HuH-7.5 (cell line): ENCODE measurements at places on chromosomes 5 and 9.
A peak's percentile ranks its signal among the peaks of the same experiment; 100 is the strongest.

- DNase-seq = no peak
These were observed 164.2 kb downstream of the MACROH2A1 start for GRCh38 chr5:135234666-135235401.

DNA sequence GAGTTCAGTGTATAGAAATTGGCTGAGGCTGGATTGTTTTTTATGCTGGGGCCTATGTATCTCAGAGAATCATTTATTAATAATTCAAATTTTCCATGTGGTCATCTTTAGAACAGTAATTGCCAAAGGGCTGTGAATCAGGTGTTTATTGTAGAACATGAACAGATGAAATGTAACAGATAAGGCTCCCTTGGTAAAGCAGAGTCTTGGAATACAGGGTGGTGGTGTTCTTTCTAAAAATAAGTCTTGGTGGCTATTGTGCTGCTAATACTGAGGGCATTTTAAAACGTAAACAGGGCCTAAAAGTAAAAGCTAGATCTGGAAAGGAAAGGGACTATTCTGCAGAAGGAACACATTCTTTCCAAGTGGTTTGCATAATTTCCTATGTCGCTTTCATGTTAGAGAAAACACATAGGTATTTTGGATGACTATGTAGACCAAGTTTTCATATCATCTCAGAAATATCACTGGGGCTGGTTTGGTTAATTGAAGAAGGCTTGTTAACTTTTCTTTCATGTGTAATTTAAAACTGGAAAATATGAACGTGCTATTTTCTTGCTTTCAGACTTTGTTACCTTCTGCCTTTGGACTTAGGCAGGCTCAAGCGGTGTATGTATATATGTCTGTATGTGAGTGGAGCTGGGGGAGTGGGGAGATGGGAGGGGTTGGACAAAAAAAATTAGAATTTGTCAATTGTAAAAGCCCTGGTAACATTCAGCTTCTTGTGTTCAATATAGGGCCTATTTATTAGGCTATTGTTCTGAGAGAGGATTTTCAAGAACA, 119.9 kb upstream of the ANKRD55 start:
- DNase-seq = no peak

GRCh38 chr9:95137587-95138145, 179.8 kb downstream of the FANCC start:
- no peak for DNase-seq

GRCh38 chr5:140725799-140726471, 25.7 kb downstream of the ZMAT2 start:
- DNase-seq = peak; percentile 28

DNA sequence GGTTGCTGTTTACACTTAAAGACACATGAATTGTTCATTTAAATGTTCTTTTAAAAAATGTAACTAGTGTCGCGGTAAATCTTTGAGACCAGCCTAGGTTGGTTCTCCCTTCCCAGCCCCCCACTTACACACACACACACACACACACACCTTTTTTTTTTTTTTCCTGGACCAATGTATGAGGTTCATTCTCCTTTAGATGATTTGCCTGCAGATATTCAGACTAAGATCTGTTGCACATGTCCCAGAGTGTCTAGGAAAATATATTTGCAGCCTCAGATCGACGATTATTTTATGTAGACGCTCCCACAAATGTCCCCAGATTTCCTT, 4.4 kb upstream of the ELAVL2 start:
- no peak for DNase-seq

GRCh38 chr5:134139891-134140469, 25.5 kb downstream of the TCF7 start:
- no peak for DNase-seq

- DNase-seq = no peak
These were observed 303.9 kb upstream of the DAP start for GRCh38 chr5:11064763-11065450.

- no peak for DNase-seq
These were observed 130.8 kb downstream of the ZNF354C start for GRCh38 chr5:179190851-179191505.
